ENCODE measurements at places on chromosomes 6 and 20.

GRCh38 chr20:8393381-8393780 lies 261.3 kb downstream of the PLCB1 start:
- no peaks in the 10 kb centered on the region for H3K4me1 ChIP-seq
- no peak overlapping the region for H3K27ac ChIP-seq
- DNase-seq = no peak
- H3K4me3 ChIP-seq = no peak overlapping the region
- H3K27me3 ChIP-seq = no peaks in the 10 kb centered on the region

- DNase-seq = no peak
- H3K27me3 ChIP-seq = no peaks in the 10 kb centered on the region
- H3K27ac ChIP-seq = no peak overlapping the region
- H3K36me3 ChIP-seq = no peaks in the 10 kb centered on the region
- no peak overlapping the region for H3K4me3 ChIP-seq
Measured at GRCh38 chr6:22827760-22828159, 258.4 kb downstream of the HDGFL1 start.

GRCh38 chr20:35891375-35891774 lies 62.9 kb downstream of the SCAND1 start:
- H3K27me3 ChIP-seq = no peaks in the 10 kb centered on the region
- no peak overlapping the region for H3K4me3 ChIP-seq
- no peak overlapping the region for H3K27ac ChIP-seq
- peaks cover 9% of the 10 kb centered on the region for H3K4me1 ChIP-seq

DNA sequence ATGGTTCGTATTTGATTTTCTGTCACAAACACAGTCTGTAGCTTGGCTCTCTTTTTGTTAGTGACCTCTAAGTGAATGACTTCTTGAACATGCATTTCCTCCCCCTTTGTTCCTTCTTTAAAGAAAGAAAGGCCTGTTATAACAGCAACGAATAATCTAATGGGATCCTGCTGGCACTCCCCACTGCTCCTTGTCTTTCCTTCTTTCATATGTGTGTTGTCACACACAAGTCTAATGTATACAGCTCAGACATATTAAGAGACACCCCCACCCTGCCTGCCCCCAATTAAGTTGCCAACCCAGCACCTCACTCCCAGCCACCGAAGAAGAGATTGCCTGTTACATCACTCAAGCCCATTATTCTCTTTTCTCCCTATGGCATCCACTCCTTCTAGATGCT lies 4.9 kb upstream of the SAMD5 start:
- no peaks in the 10 kb centered on the region for H3K4me1 ChIP-seq
- peaks cover 13% of the 10 kb centered on the region for H3K27me3 ChIP-seq
- no peaks in the 10 kb centered on the region for H3K36me3 ChIP-seq

- no peak overlapping the region for H3K27ac ChIP-seq
- DNase-seq = no peak
- H3K4me3 ChIP-seq = no peak overlapping the region
- peaks cover 21% of the 10 kb centered on the region for H3K4me1 ChIP-seq
- H3K27me3 ChIP-seq = no peaks in the 10 kb centered on the region
- no peaks in the 10 kb centered on the region for H3K36me3 ChIP-seq
Measured at GRCh38 chr6:33589392-33589730, 9.3 kb upstream of the BAK1 start.

DNA sequence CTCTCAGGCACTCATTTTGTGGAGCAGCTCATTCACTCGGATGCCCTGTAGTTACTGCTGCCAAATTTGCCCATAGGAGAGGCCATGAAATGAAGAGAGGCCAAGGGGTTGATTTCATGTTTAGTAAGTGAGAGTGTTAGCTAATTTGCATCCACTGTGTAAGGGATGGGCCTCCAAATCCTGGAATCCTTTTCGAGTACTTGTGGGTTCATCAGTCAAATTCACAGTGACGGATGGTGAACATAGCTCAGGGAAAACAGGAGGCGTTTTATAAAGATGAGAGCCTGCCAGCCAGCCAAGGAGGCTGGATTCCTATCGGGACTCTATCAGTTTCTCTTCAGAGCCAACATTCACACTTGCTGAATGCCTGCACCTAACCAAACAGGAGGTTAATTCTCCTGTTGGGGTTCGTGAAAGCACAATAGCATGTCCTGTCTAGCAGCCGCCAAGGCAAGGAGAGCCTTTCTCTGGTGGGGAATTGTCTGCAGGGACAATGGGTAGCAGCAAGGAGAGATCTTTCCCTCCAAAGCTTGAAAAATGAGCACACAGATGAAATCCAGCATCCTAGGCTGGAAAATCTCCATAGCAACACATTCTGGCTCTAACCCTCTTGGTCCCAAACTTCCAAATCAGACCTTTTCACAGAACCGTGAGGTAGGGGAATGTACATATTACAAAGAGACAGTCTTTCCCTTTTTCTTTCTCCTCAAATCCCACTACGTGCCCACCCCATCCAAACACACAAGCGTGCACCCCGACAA lies 231.4 kb upstream of the ECI2 start:
- no peaks in the 10 kb centered on the region for H3K36me3 ChIP-seq
- no peaks in the 10 kb centered on the region for H3K27me3 ChIP-seq
- H3K27ac ChIP-seq = no peak overlapping the region
- DNase-seq = no peak

GRCh38 chr6:132961122-132961521 lies 146.8 kb downstream of the RPS12 start:
- no peak for DNase-seq
- H3K36me3 ChIP-seq = no peaks in the 10 kb centered on the region
- H3K4me3 ChIP-seq = no peak overlapping the region
- H3K27ac ChIP-seq = no peak overlapping the region
- H3K4me1 ChIP-seq = no peaks in the 10 kb centered on the region

DNA sequence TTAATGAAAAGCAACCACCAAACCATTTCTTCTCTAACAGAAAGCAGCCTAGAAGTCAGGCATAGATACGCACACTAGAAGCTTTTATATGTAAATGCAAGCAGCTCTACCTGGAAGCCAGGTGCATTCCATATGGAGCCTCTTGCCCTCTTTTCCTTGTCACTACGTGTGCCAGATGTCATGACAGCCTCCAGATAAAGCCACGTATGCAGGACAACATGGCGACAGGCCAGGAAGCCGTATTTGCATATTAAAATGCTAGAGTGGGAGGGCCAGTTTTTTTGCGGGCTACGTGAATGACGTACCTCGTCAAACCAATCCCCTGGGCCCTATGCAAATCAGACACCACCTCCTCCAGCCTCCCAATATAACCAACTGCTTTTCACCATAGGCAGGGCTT lies 308.1 kb upstream of the SPTLC3 start:
- H3K27ac ChIP-seq = no peak overlapping the region
- no peaks in the 10 kb centered on the region for H3K4me1 ChIP-seq
- no peak overlapping the region for H3K4me3 ChIP-seq
- H3K27me3 ChIP-seq = no peaks in the 10 kb centered on the region
- DNase-seq = no peak

DNA sequence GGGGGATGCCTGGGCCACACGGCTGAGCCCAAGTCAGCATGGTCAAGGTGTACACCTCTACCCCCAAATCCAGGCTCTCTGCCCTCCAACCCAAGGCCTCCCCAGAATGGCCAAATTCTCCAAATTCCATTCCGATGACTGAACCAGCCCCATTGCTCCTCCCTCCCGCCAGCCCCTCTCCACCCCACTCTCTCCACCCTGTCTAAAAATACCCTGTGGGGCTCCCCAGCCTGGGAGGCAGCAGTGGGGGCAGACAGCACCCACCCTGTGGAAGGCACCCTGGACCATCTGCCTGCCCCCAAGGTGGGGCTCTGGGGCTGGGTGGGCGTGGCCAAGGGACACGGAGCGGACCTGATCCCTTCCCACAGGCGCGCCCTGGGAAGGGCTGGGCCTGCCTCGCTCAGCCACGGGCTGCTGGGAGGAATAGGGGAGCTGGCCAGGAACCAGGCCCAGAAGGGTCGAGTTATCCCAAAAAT lies 11.4 kb downstream of the TEAD3 start:
- no peaks in the 10 kb centered on the region for H3K36me3 ChIP-seq
- no peak for DNase-seq
- H3K4me3 ChIP-seq = no peak overlapping the region
- H3K4me1 ChIP-seq = no peaks in the 10 kb centered on the region

DNA sequence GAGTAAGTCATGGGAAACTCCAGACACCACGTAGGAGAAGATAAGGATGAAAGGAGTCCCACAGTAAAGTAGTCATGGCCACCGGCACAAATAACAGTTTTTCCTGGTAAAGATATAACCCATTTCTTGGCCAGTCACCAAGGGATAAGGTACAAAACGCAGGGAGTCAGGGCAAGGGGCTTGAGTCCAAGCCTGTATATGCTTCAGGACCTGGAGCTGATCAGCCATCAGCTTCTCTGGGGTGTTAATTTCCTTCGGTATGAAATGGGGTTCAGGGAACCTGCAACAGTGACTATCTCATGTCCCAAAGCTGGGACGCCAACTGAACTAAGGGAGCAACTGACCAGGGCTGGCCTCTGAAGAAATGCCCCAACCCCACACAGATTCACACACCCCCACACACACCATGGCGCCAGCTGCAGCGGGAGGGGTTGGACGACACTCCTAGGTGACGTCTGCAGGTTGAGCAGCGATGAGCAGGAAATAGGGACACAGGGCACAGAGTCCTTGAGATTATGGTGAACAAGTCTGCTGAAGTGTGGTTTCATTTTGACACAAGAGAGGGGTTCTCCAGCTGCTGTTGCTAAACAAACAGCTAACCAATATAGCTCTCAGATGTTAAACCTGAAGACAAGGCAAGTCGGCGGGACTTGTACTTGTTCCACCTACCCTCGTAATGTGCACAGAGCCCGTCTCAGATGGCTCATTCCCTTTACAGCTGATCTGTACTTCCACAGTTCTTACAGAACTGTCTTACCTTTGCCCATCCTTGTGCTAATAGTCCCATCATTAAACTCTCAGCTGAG lies 7.4 kb upstream of the ADTRP start:
- no peaks in the 10 kb centered on the region for H3K27me3 ChIP-seq
- no peaks in the 10 kb centered on the region for H3K4me1 ChIP-seq
- peak overlapping the region; percentile 43 for H3K4me3 ChIP-seq
- DNase-seq = no peak

GRCh38 chr6:28543651-28544610 lies 18.2 kb downstream of the GPX5 start:
- DNase-seq = peak; percentile 51
- no peaks in the 10 kb centered on the region for H3K36me3 ChIP-seq
- H3K4me1 ChIP-seq = peaks cover 5% of the 10 kb centered on the region
- H3K27ac ChIP-seq = no peak overlapping the region
- peak overlapping the region; percentile 32 for H3K4me3 ChIP-seq

DNA sequence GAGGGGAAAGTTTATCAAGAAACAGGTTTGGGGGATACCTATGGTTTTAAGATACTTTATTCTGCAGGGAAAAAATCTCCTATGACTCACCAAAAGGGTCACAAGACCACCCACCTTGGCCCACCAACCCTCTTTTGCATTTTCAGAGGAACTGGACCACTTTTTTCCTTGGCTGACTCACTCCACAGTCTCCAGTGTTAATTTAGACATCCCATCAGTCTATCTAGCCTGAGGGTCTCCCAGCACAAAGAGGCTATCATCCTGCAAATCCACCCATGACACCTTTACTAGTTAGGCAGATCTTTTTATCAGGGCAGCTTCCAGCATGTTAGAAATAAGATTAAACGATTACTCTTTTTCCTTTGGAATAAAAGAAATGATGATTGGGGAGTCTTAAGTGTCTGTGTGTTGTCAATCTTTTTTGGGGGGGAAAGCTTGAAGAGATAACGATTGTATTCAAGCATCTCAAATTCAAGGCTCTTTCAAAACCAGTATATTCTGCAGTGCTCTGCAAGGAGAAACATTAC lies 138.1 kb upstream of the RIN2 start:
- no peak overlapping the region for H3K4me3 ChIP-seq
- H3K36me3 ChIP-seq = no peaks in the 10 kb centered on the region
- H3K27ac ChIP-seq = no peak overlapping the region
- no peaks in the 10 kb centered on the region for H3K27me3 ChIP-seq

GRCh38 chr6:16803294-16804200 lies 42.3 kb upstream of the ATXN1 start:
- DNase-seq = no peak
- no peaks in the 10 kb centered on the region for H3K4me1 ChIP-seq
- H3K36me3 ChIP-seq = no peaks in the 10 kb centered on the region
- H3K27ac ChIP-seq = no peak overlapping the region
- no peak overlapping the region for H3K4me3 ChIP-seq
- H3K27me3 ChIP-seq = no peaks in the 10 kb centered on the region

DNA sequence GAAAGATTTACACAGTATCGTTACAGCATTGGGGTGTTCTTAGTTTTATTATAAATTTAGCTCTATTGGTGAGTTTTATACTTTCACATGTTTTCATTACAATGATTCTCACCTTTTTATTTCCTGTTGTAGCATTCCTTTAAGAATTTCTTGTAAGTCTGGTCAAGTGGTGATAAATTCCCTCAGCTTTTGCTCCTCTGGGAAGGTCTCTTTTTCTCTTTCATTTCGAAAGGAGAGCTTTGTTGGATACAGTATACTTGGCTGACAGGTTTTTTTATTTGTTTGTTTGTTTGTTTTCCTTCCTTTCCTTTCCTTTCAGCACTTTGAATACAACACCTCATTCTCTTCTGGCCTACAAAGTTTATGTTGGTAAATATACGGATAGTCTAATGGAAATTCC lies 249.7 kb upstream of the RUNX2 start:
- H3K27me3 ChIP-seq = no peaks in the 10 kb centered on the region
- no peak overlapping the region for H3K27ac ChIP-seq
- DNase-seq = no peak
- no peaks in the 10 kb centered on the region for H3K36me3 ChIP-seq
- no peaks in the 10 kb centered on the region for H3K4me1 ChIP-seq

DNA sequence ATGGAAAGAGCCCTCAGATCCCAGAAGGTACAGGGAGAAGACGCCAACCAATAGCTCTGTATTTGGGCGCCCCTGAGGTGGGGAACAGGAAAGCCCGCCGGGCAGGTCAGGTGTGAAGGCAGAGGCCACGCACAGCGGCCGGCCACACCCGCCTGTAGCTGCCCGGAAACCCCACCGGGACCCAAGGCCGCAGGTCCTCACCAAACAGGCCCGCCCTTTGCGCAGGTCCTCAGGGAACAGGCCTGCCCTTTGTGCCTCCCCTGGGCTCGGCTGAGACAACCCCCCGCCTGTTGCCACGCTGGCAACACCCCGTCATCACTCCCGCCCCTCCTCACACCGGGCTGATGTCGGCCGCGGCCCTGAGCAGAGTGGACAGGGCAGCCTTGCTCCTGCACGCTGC lies 44.9 kb upstream of the CHRNA4 start:
- H3K27me3 ChIP-seq = no peaks in the 10 kb centered on the region
- no peak overlapping the region for H3K27ac ChIP-seq
- H3K4me3 ChIP-seq = no peak overlapping the region
- DNase-seq = no peak
